Stimulated activated CD8-positive, alpha-beta memory T cell treated with anti-CD3 and anti-CD28 coated beads, Interleukin-7, amount 100 ng/mL, for 1 hour (primary cell): ENCODE measurements at places on chromosomes 7 and 10.

DNA sequence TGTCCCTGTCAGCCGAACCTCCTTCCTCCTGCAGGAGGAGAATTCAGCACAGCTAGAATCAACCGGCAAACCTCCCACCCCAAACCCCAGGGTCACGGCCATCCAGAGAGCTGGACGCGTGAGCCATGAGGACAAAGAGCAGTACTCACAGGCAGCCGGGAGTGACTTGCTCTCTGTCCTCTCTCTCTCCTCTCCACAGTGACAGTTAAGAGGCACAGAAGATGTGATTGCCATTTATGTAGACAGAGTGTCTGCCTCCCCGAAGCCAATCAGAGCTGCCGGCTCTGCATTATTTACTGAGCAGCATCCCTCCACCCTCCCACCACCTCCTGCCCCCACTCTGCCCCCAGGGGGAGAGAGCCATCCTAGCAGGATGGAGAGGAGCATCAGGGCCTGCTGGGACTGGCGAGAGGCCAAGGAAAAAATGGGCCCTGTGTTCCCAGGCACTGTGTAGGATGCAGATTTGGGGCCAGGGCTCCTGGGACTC is 4.3 kb downstream of the DDC start:
- DNase-seq, result no peak

- no peak for DNase-seq
Observed at GRCh38 chr7:151744656-151745638, 132.0 kb downstream of the PRKAG2 start.

DNA sequence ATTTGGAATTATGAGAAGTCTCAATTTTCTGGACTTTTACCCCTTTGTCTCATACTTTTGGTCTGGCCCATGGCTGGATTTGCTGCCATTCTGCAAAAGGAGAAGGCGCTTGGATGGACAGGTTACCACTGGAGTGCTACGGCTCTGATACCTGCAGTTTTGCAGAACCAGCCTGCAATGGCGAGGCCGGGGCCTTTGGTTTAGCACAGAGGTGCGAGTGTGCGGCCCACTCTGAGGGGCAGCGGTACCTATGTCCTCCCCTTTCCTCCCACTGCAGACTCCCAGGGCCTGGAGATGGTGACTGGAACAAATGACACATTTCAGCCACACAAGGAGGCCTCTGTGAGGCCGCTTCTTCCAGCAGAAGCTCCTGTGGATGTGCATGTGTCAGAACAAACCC is 11.9 kb downstream of the ZNF777 start:
- no peak for DNase-seq

GRCh38 chr10:63965846-63966245 is 444.6 kb downstream of the REEP3 start:
- no peak for DNase-seq
